ENCODE measurements at places on chromosomes 12 and 14.

DNA sequence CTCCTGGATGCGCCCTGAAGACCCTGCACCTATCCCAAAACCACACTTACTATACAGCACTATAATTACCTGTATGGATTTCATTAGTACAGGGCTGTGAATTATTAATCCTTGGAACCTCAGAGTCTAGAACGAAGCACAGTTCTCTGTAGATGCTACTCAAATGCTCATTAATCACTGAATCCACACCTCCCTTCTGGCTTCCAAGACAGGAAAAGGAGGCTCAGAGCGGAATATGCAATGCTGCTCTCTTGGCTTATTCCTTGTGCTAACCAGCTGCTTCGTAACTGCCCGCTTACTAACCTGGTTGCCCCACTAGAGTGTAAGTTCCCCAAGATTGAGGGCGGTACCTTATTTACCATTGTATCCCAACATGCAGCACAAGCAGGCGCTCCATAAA is 39.1 kb upstream of the NUDT4 start:
- DNase-seq, result no peak

GRCh38 chr14:86357119-86357518 is 827.2 kb downstream of the FLRT2 start:
- DNase-seq, result no peak

DNA sequence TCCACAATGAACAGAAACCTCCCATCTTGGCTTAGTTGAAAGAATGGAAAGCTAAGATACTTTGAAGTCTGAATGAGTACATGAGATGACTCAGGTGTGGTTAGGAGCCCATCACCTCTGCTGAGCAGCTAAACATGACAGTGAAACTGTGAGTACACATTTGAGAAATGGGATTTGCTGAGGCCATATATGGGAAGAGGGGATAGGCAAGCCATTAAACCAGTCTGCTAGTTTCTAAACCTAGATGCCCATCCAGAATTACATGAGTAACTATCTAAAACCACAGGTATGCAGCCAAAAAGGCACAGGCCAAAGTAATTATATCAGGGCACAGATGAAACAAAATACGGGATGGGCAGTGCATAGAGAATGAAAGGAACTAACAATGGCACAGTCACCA is 41.2 kb downstream of the NKX2-1 start:
- DNase-seq, result no peak

- DNase-seq, result no peak
Measured at GRCh38 chr14:67515386-67516079, 17.6 kb upstream of the PLEKHH1 start.

DNA sequence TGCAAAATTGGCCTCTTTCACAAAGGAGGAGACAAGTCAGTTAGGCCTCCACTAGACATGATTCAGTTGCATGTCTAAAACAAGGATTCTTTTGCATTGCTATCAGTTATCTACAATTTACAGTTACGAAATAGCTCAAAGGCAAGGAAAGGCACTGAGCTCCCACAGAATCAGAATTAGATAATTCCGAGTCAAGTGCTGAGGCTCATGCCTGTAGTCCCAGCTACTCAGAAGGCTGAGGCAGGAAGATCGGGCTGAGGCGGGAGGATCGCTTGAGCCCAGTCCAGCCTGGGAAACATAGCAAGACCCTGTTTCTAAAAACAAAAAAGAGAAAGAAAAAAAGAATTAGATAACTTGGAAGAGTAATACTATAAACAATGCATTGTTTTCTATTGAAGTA is 12.3 kb upstream of the RTRAF start:
- no peak for DNase-seq

DNA sequence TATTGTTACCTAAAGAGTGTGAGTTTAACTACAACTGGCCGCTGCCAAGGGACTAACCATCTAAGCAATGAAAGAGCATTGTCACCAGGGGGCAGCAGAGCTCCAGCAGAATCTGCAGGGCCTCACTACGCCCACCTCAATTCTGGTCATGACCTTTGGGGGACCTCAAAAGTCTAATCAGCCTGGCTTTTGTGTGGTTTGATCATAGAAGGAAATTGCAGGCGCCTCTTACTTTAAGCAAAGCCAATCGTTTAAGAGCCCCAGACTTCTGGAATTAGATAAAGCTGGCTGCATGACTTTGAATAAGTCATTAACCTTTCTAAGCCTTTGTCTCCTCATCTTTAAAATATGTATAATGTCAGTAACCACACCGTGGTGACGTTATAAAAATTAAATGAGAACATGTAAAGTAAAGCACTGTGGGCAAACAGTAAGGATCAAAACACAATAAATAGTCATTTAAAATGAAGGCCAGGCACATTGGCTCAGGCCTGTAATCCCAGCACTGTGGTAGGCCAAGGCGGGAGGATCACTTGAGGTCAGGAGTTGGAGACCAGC is 58.6 kb downstream of the TBX3 start:
- peak; percentile 70 for DNase-seq

GRCh38 chr12:128823216-128823915 is 392 bp downstream of the SLC15A4 start:
- no peak for DNase-seq

DNA sequence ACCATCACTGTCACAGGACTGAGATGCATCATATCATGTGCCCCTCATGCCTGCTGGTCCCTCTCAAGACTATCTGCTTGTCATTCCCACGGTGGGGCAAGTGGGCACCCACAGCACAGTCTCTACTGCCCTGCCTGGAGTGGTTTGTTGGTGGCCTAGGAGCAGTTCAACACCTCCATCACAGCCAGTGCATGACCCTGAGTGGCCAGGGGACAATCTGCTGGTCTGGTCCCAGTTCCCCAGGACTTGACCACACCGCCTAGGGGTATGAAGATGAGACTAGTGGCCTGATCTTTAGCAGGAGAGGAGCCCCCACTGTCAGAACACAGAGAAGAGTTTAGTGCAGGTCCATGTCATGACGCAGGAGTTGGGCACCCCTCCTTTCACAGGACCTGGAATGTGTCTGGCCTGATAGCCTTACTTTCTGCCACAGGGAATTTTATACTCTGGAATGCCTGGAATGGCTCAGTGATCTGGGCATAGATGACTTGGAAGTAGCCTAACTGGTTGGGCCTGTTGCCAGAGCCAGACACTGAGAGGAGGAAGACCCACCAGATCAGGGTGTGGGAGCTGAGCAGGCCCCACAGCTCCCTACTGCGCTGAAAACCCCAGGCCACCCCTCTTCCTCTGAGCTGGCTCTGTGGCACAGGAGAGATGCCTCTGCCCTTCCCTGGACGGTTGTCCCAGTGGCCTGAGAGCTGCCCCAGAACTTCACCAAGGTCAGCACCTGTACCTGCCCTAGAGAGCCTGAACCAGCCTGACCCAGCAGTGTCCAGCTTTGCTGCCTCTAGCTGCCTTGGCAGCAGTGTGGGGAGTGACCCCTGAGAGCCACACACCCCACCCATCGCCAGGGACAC is 83.3 kb downstream of the PUS7L start:
- no peak for DNase-seq

- DNase-seq, result no peak
Measured at GRCh38 chr12:105681341-105681740, 350.9 kb downstream of the C12orf75 start.

DNA sequence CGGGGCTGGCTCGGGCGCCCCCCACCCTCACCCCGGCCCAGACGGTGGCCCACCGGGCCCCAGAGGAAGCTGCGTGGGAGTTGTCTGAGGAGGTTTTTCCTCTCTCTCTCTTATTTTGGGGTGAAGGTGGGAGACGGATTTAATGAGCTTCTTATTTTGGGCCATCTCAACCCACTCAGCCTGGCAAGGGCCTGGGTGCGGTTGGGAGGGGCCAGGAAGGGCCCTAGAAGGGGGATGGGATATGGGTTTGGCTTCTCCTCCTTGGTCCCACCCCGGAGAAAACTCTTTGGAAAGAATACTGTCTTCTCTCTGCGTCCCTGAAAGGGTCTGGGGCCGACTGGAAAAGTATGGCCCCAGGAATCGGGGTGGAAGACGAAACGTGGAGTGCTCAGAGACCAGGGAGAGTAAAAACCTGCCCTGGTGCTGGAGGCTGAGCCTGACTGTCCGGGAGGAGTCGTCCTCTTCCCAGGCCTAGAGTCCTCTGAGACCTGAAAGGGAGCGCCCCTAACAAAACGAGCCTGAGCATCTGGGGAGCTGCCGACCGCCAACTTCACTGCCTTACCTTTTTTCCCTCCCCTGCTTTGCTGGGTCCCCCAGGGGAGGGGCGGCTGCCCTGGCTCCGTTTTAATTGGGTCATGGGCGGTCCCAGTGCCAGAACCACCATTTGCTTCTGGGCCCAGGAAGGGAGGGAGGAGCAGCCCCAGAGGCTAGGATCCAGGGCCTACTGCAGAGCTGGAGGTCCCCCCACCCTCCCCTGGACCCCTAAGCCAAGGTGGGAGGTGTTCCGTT is 1.6 kb downstream of the MMP14 start:
- DNase-seq, result peak; percentile 80

DNA sequence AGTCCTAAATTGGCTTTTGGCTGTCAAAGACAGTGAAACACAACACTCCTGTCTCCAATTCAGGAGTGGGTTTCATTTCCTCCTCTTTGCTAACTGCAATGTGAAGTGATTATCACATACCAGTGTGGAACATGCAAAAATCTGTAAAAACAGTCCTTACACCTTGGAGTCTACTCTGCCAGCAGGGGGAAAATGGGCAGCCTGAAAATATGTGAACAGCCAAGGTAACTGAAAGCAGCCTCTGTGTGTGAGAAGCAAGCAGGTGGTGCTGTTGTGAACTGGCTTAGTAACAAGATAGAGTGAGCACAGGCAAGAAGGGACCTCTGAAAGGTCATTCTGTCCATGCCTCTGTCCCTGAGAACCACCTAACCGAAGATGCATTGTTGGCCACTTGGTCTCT is 6.0 kb downstream of the PRMT8 start:
- no peak for DNase-seq

DNA sequence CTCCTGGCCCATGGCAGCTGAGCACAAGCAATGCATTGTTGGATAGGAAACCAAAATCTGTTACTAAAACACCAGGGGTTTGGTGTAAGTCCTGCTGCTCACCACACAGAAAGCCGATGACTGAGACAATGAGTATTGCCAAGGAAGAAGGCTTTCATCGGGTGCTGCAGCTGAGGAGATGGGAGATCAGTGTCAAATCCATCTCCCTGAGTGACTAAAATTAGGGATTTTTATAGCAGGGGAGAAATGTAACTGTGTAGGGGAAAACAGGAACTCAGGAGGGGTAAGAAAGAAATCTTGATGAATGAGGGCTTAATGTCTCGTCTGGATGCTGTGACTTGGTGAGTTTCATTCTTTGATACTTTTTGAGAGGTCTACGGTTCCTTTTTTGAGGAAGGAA is 97.9 kb downstream of the KCNMB4 start:
- DNase-seq, result no peak

GRCh38 chr14:32087173-32087861 is 10.2 kb downstream of the ARHGAP5 start:
- no peak for DNase-seq

GRCh38 chr12:102496591-102496990 is 16.2 kb upstream of the IGF1 start:
- no peak for DNase-seq

DNA sequence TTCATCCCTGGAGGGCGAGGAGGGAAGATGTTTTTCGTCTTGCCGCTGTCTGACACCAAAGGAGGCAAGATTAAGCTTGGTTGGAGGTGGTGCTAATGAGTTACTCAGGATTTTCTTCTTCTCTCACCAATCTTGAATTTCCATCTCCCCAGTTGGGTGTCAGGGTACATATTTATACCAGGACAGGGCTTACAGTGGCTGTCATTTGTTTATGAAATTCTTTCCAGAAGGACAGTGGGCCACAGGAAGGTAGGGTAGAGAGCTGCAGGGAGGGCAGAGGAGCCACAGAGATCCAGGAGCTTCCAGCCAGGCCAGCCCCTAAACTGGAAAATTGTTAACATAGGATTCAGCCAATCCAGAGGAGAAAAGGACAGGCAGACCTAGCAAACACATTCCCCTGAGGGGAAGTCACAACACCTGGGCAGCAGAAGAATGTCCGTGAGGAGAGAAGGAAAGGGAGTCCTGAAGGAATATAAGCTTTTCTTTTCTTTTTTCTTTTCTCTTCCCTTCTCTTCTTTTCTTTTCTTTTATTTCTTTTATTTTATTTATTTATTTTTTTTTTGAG is 40.5 kb downstream of the IRF2BPL start:
- no peak for DNase-seq

- DNase-seq, result no peak
Measured at GRCh38 chr14:97266653-97267052, 469.5 kb downstream of the VRK1 start.

DNA sequence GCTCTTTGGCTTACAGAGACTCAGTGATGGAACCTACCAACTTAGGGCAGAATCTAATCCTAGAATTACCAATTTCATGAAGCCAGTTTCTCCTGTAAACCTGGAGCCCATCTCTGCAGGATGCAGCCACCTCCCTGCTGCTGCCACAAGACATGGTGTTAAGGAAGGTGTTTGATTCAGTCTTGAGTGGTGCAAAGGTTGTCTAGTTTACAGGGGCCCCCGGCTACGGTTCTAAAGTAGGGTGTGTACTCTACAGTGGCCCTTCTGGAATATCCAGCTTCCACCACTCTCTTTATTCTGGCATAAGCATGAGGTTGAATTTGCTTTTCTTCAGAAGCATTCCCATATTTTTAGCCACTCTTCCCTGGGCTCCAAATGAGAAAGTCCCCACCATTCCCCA is 154.1 kb upstream of the GRIP1 start:
- no peak for DNase-seq

DNA sequence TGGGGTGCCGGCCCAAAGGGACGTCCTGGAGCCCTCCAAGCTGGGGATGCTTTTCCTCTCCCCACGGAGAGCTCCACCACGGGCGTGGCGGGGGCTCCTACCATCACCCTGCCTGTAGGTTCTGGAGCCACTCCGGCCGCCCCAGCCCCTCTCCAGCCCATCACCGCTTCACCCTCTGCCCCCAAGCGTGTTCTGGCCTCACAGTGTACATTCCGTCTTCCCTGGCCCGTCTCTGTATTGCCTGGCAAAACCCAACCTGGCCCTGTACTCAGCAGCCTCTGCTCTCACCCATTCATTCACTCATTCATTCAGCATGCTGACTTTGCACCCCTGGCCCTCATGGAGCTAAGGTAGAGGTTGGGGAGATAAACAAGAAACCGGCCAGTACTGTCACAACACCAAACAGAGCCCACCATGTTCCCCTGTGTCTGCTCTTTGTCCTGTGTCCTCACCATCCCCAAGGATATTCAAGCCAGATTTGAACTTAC is 20.3 kb downstream of the SLC25A29 start:
- no peak for DNase-seq

- DNase-seq, result no peak
Measured at GRCh38 chr12:104219908-104220404, 4.4 kb downstream of the TXNRD1 start.

DNA sequence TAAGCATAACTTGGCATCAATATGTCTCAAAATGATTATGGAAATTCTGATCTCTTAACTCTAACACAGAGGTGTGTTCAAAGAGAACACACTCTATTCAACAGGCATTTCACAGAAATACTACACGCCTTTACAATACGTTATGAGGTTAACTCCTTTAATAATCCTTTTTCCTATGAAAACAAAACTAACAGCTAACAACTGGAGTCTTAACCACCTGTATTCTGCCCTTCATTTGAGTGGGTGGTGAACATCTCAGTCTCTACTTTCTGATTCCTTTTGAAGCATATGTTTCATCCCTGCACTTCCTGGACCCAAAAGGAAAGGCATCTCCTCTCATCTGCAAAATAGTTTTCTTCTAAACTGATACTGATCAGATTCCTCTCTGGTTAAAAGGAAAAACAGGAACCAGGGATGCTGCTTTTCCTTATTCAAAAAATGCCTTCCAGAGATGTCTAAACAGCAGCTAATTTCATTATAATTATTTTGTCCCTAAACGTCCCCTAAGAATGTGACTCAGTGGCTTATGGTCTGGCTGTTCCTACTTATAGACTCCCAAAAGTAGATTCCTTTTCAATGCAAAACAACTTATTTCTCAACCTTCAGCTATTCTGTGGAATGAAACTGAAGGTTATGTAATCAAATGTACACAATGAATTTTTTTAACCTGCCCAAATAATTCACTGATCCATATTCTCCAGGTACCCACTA is 24.1 kb downstream of the ITPR2 start:
- DNase-seq, result no peak

Data from cardiac fibroblast (primary cell).